Stimulated activated CD8-positive, alpha-beta memory T cell treated with anti-CD3 and anti-CD28 coated beads, Interleukin-4, amount 100 ng/mL, for 4 hours (primary cell): ENCODE measurements at places on chromosomes 7 and 10.

- no peak for DNase-seq
These were observed 2.1 kb upstream of the FRA10AC1 start for GRCh38 chr10:93704451-93704850.

DNA sequence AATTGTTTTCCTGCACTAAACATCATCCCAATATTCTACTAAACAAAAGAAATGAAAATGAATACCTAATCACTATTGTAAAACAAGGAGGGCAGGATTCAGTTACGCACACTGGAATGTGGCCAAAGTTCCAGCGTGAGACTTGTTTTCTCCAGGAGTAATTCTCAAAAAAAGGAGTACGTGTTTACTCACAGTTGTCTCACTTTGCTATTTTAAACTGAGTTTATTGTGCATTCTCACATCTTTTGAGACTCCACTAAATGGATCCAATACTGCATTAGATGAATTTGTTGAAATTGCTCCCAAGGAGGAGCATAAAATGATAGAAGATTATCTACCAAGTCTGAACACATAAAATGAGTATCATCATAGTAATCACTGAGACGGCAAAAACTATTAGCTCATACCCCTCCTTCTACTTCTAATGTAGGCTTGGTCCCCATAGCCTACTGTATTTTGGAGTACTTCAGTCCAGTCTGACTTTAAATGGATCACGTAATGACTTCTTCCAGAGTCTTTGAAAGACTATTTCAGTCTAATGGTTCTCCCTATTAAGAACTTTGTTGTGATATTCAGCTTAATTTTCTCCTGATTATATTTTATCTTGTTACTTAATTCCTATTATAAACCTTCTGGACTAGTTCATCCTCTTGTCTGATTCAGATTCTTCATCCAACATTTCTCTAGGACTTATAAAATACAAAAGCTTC lies 3.8 kb downstream of the GRM3 start:
- no peak for DNase-seq

- DNase-seq, result no peak
These were observed 41.3 kb downstream of the SH3PXD2A start for GRCh38 chr10:103814105-103814504.

- no peak for DNase-seq
These were observed 121.6 kb upstream of the LYZL2 start for GRCh38 chr10:30750971-30751677.

GRCh38 chr7:49850921-49851613 lies 77.6 kb downstream of the VWC2 start:
- DNase-seq, result no peak

GRCh38 chr7:26051021-26051420 lies 101.0 kb upstream of the NFE2L3 start:
- no peak for DNase-seq

- no peak for DNase-seq
These were observed 192.5 kb upstream of the PPP2R2D start for GRCh38 chr10:131708225-131708880.

DNA sequence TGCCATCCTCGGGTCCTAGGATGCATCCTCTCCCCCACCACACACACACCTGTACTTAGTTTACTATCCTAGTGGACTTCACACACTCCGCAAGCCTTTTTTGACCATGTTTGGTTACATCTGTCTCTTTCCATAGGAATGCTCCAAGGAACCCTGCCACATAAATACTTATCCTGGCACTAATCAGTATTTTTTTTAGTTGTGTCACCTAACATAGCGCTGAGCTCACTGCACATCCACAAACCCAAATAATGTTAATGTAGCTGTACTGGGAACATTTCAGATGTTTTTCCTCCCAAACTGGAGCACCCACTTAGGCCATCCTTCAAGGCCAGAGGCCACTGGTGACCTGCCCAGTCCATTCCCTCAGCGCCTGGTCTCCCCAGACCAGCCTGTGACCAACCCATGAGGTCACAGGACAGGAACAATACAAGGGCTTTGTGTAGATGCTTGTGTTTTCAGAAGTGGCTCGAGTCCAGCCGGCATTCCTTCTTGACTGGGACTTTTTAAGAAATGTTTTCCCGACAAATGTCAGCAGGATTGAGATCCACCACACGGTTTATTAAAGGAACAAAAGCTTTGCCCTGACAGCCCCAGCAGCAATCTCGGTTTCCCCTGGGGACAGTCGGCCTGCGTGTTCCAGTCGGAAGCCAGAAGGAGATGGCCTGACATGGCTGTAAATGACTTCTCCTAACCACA lies 181.4 kb downstream of the JCAD start:
- DNase-seq, result no peak

GRCh38 chr7:100879685-100880261 lies 4.9 kb downstream of the SRRT start:
- DNase-seq, result no peak

DNA sequence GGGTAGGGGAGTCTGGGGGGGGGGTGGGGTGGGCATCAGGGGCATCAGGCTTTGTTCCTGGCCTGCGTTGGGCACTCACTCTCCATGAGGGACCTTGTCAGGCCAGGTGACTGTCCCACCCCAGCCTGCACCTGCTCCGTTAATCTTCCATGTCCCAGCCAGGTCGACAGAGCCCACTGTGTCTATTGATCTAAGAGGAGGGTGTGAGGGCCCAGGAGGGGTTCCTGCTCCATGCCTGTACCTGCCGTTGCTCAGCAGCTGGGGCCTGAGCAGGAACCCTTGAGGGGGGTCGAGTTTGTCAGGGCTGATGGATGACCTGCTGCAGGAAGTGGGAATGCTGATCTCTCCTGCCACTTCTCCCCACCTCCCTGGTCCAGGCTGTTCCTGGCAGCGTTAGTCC lies 18.6 kb downstream of the NEUROG3 start:
- DNase-seq, result no peak

DNA sequence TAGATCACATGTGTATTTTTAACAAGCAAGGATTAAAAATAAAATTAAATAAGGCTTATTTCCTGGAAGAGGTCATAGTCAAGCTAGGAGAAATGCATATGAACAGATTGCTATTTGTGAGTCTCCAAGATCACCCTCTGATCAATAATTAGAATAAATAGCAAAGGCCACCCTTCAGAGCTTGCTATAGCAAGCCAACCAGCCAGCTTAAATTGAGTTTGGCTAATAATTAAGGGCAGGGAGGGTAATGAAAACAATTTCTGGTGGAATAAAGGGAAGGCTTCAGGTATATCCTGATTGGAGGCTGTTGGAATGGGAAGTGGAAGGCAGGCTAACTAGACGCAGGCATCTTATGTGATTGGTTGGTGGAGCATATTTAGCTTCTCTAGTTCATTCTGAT lies 403.5 kb downstream of the ARL4A start:
- DNase-seq, result no peak

GRCh38 chr10:62426086-62426485 lies 51.9 kb downstream of the ZNF365 start:
- DNase-seq, result no peak

- DNase-seq, result no peak
These were observed 30.5 kb upstream of the GNAT3 start for GRCh38 chr7:80542398-80542797.

DNA sequence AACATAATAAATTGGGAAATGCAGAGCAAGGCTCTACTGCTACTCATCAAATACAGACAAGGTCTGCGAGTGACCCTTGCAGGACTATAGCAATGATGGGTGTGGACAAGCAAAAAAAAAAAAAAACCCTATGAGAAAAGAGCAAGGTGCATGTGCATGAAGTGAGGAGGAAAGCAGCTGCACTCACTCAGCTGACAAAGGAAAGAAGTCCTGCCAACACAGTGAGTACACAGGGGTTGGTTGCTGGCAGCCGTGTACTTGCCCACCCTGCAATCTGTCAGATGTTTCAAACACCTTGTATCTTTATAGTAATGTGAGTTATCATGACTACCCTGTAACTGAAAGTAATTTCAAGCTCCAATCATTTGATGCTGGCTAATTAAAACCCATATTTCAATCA lies 20.5 kb downstream of the CHCHD3 start:
- no peak for DNase-seq

GRCh38 chr10:110207011-110207804 lies at the start of gene MXI1:
MXI1 (plus strand) TSS chr10:110207605; CDS start chr10:110207809, 204 bp downstream.
- DNase-seq, result no peak

DNA sequence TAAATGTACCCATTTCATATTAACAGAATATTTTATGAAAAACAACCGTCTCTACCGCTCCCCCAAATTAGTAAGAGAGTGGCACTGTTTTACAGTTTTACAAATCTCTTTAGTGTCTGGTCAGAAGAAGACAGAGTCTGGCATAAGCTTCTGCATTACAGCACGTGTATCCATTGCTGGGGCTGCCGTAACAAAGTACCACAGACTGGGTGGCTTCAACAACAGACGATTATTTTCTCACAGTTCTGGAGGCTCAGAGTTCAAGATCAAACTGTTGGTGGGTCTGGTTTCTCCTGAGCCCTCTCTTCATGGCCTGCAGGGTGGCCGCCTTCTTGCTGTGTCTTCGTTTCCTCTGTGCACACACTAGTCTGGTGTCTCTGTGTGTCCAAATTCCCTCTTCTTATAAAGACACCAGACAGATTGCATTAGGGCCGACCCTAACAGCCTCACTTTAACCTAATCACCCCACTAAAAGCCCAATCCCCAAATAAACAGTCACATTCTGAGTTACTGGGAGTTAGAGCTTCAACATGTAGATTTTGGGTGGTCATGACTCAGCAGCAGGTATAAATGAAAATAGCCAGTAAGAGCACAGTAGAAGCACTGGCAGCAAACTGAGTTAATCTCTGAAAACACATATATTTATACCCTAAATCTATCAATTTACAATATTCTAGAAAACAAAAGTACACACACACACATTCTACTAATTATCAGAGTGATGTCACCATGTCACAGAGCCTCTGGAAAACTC lies 4.0 kb upstream of the SPOCK2 start:
- DNase-seq, result no peak

- DNase-seq, result no peak
These were observed 442.9 kb downstream of the AUTS2 start for GRCh38 chr7:70040970-70041766.

- no peak for DNase-seq
These were observed 5.6 kb downstream of the IL2RA start for GRCh38 chr10:6056411-6057135.

DNA sequence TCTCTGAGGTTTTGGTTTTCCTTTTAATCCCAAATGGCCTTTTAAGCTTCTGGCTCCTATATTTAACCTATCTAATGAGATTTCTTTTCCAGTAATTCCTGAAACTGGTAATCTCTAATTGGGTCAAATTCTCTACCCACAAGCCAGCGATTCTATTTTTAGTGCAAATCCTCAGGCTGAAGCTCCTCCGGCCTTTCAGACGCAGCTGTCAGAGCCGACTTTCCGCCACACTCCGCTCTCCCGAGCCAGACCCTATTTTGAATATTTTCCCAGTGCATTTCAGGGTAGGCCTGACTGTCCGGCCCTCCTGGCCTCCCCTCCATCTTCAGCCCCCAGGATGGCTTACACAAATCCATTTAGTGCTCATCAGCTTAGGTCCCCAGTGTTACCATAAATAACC lies 9.7 kb upstream of the ADCY1 start:
- no peak for DNase-seq

DNA sequence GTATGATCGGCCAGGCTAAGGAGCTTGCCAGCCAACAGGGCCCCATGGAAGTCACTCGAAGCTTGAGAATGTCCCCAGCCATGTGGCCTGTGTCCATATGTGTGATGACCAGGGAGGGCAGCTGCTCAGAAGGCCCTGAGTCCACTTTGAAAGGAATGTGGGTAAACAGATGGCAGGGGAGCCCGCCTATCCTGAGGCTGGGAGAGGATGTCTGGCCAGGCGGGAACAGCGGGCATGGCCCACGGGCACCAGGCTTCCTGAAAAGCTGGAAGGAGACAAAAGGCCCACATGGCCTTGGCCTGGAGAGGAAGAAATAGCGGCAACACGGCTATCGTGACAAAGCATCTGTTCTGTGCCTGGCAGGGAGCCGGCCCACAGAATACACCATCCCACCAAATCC lies 137.9 kb upstream of the PPIF start:
- no peak for DNase-seq

GRCh38 chr7:114986190-114987180 lies 64.6 kb downstream of the MDFIC start:
- no peak for DNase-seq

DNA sequence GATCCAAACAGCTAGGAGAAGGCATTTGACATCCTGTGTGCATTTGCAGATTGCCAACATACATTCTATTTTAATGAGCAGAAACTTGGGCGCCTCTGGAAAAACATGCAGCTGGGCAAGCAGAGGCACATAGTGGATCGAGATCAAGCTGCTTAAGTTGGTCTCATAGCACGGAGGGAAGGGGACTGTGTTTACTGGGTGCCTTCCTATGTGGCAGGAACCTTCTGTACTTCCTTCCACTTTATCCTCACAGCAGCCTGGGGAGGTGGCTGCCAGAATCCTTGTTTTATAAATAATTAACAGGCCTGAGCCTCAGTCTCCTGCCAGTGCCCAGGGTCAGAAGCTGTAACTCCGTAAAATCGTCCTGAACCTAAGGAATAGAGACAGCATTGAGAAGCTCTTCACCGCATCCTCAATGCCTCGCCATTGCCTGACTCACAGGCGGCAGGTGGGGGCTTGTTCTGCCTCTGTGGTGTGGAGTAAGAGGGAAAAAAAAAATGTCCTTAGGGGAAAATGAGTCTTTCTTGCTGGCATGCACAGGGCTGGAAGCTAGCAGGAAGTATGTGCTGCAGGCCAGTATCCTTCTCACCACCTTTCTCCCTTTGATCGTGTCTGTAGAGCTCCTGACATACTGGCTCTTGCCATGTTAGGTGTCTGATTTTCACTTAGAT lies 6.2 kb downstream of the VWA2 start:
- DNase-seq, result no peak

DNA sequence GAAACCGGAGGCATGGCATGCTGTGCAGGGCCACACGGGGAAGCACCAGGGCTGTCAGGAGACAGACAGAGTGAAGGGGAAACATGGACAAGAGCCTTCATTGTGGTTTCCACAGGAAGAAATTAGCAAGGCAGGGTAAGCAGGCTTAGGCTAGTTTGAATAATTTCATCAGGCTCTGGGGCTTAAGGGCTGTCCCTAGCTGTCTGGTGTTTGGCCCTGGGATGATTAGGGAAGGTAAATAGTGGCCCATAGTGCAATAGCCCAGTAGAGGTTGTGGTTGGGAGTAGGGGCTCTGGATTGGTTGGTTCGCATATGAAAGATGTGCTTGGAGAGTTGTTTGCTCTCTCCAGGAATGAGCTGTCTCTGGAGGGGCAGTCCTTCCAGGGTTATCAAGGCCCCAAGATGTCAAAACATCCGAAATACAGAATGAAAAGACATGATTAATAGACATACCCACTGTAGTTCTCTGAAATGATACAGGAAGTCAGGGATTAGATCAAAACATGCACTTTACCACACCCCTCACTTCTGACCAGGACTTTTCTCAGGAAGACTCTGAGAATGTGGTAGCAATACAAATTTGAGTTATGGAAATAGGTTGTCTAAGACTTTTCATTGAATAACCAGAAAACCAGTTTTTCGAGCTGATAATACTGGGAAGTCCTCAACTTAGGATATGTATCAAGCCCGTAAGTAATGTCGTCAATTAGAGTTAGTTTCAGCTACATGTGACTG lies 224.9 kb upstream of the NFE2L3 start:
- DNase-seq, result no peak

DNA sequence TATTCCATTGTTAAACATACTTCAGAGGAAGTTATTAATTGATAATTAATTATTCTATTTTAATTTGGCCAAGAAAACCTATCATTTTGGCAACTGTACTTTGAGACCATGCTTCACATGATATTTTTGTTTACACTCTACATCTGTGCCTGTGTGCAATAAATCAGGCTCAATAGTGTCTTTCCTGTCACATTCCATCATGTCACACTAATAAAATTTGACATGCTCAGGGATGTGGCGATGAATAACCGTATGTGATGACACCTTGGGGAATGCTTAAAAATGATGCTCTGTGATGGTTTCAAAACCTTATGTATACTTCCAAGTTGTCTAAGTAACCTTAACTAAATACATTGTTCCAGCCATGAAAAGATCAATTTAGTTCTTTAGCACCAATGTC lies 364.6 kb upstream of the TEX47 start:
- no peak for DNase-seq
